ENCODE measurements at places on chromosomes 12 and 14. TPM values are rescaled to one million over a fixed set of nuclear protein-coding genes. Genes with fewer than 3 reads are reported as not detected.

DNA sequence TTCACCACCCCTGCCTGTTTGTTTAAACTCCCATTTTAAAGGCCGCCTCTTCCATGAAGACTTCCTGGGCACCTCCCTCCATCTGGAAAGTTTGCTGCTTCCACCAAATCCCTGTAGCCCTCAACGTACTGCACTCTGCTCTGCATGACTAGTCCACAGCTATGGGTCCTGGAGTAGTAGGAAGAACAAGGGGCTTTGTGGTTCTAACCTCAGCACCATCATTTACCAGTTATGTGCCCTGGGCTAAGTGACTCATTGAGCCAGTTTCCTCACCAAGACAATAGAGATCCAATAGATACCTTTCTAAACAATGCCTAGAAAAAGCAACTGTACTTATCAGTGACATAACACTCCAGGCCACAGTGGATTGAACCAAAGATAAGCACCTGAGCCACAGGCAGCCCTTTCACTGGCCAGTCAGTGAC, 8.5 kb upstream of the LTBP2 start:
- DNase-seq, result no peak

GRCh38 chr14:94373708-94374107, 14.7 kb downstream of the SERPINA1 start:
- DNase-seq, result no peak

The PRIMA1 gene
- total RNA-seq, result 3.0 TPM

DNA sequence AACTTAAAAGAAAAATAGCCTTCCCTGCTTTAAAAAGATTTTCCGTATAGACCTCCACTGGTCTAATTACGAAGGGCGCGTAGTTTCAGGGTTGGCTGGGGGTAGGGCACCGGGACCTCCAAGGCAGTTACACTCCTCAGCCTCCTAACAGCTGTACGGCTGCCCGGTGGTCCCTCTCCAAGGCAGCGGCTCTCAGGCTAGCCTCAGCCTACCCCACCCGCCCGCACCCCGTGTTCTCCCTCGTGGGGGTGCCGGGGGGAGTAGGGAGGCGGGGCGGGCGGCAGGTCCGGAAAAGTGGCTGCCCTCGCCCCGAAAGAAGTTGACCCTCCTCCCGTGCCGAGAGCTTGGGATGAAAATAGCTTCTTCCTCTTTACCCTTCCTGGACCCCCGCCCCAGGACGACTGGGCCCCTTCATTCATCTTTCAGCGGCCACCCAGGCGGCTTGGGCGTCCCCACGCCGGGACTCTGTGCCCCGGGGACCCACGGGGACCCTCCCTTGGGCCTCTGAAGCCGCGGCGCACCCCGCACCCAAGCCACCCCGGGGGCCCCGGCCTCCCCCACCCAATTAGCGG, 991 bp upstream of the RCOR1 start:
- peak; percentile 58 for DNase-seq

GRCh38 chr12:30696103-30696408, 387 bp upstream of the IPO8 start:
- no peak for DNase-seq

DNA sequence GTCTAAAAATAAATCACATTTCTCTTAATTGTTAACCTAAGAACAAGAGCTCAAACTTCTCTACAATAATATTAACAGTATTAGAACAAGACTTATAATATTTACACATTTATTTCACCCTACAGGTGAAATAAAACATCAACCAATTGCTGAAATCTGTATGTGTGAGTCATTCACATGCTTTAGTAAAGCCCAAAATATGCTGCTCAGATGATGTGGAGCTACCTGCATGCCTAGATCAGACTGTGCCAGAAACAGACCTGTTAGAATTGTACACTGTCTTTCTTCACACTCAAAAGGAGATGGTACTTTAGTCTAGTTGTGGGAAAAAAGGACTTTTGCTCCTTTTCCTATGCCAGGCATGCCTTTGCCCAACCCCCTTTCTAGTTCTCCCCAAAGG, 54.7 kb downstream of the RPS6KA5 start:
- DNase-seq, result no peak

The POTEG gene
- total RNA-seq, result not detected

GRCh38 chr12:101793401-101793800, 37.4 kb downstream of the GNPTAB start:
- DNase-seq, result no peak

The JPH4 gene
- total RNA-seq, result 5.1 TPM

DNA sequence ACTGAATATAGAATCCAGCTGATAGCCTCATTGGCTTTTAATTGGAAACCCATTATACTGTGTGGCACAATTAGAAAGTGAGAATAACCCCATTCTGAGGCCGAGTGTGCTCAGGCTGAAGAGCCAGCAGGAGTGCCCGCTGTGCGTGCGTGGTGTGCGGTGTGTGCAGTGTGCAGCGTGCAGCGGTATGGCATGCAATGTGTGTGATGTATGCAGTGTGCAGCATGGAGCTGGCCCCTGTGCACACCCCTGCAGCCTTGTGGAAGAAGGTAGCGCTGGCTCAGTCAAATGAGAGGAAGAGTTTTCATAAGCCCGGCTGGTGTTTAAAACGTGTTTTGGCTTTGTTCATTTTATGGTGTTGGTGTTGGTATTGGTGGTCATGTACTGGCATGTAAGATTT, 22.9 kb downstream of the CKB start:
- no peak for DNase-seq

GRCh38 chr14:64478634-64479250, 13.4 kb downstream of the AKAP5 start:
- no peak for DNase-seq

The ITPR2 gene
- 64.0 TPM for total RNA-seq

The SLCO1A2 gene
- total RNA-seq, result 3.5 TPM

Data from lower lobe of right lung (tissue), 2 donors.